ENCODE measurements at places on chromosomes 5 and 9. TPM values are rescaled to one million over a fixed set of nuclear protein-coding genes. Genes with fewer than 3 reads are reported as not detected.
A peak's percentile ranks its signal among the peaks of the same experiment; 100 is the strongest.

Gene SHROOM1
- total RNA-seq: 6.1 TPM

Gene PRR16
- total RNA-seq: 0.42 TPM

Gene ST8SIA4
- total RNA-seq: 2.3 TPM

GRCh38 chr5:136004436-136004835 lies 24.4 kb upstream of the TGFBI start:
- H3K27me3 ChIP-seq: no peaks in the 10 kb centered on the region
- no peak for DNase-seq
- H3K36me3 ChIP-seq: no peaks in the 10 kb centered on the region
- H3K4me3 ChIP-seq: no peak overlapping the region
- H3K27ac ChIP-seq: no peak overlapping the region

- DNase-seq: no peak
- H3K27me3 ChIP-seq: no peaks in the 10 kb centered on the region
These were observed 50.7 kb downstream of the CDKN2A start for GRCh38 chr9:21943464-21943863.

DNA sequence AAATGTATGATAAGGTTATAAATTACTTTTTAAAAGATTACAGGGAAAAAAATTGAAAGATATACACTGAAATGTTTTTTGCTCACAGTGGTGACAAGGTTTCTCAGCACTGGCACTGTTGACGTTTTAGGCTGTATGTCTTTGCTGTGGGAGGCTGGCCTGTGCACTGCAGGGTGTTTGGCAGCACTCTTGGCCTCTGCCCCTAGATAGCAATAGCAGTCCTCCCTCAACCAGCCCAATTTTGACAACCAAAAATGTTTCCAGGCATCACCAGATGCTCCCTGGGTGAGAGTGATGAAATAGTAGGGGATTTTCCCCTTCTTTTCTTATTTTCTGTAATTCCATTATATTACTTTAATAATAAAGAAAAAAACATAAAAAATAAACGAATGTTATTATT lies 3.3 kb downstream of the CD274 start:
- peaks cover 2% of the 10 kb centered on the region for H3K4me1 ChIP-seq
- H3K4me3 ChIP-seq: no peak overlapping the region
- no peaks in the 10 kb centered on the region for H3K36me3 ChIP-seq
- no peak for DNase-seq
- no peak overlapping the region for H3K27ac ChIP-seq

DNA sequence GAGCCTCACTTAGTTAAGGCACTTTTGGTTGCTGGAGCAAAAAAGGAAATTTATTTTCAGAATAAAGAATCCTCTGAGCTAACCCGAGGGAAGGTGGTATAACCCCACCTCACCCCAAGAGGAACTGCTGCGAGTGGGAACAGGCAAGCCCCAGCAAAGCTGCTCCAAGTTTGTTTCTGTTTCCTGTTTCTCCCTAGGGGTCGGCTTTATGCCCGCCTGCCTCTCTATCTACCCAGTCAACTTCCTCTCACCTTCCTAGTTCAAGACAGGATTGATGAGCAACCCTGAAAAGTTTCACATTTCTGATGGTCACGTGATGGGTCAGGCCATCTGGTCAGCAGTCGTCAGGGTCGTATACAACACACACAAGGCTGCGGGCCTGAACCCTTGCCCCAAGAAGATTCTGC lies 31.1 kb downstream of the TRIO start:
- H3K36me3 ChIP-seq: no peaks in the 10 kb centered on the region
- no peak for DNase-seq
- H3K27ac ChIP-seq: no peak overlapping the region
- peaks cover 47% of the 10 kb centered on the region for H3K4me1 ChIP-seq

DNA sequence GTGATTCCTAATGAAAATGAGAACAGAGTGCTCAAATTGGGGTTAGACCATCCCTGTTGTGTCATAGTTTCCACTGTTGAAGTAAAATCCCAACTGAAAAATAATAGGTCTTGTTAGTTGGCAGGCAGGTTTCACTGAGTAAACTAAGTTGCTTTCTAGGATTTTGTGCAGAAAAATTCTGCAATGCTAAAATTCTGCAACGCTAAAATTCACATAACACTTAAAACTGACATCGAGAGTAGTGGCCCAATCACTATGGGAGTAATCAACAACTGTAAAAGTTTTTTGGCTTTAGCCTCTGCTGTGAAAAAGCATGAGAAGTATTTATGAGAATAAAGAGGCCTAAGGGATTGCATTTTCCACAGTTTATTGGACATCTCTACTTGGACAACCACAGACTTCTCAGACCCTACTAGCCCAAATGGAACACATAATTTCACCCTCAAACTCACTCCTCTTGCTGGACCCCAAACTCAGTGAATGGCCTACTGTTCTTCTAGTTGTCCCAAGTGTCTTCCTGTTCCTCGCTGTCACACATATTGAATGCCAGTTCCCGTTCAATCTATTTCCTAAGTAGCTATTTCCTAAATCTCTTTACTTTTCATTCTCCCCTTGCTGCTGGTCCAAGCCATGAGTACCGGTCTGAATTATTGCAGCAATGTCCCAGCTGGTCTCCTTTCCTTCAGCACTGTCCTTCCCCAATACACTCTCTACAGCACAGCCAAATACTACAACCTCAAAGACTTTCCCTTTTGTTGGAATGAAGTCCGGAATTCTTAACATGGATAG lies 355.4 kb downstream of the PDE4D start:
- DNase-seq: no peak
- H3K4me3 ChIP-seq: no peak overlapping the region
- no peaks in the 10 kb centered on the region for H3K4me1 ChIP-seq

- H3K36me3 ChIP-seq: no peaks in the 10 kb centered on the region
- no peak overlapping the region for H3K27ac ChIP-seq
- H3K4me1 ChIP-seq: peaks cover 11% of the 10 kb centered on the region
- no peak for DNase-seq
These were observed 39.7 kb downstream of the PHF2 start for GRCh38 chr9:93616044-93616443.

DNA sequence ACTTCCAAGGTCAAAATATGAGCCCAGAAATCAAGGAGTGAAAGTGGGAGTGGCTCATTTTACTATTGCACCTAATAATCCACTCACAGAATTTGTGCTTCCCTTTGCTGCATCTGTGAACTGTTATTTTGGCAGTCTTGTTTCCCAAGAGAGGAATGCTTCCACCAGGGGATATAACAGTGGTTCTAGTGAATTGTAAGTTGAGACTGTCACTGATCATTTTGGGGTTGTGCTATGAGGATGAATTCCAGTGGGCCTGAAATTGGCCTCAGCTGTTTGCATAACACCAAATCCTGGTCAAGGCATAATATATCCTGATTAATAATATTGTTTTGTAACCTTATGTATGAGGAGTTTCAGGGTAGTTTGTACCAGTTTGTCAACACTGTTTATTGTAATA lies 14.4 kb downstream of the FAM200C start:
- no peaks in the 10 kb centered on the region for H3K36me3 ChIP-seq
- no peak overlapping the region for H3K27ac ChIP-seq
- DNase-seq: no peak
- no peaks in the 10 kb centered on the region for H3K27me3 ChIP-seq
- no peak overlapping the region for H3K4me3 ChIP-seq

DNA sequence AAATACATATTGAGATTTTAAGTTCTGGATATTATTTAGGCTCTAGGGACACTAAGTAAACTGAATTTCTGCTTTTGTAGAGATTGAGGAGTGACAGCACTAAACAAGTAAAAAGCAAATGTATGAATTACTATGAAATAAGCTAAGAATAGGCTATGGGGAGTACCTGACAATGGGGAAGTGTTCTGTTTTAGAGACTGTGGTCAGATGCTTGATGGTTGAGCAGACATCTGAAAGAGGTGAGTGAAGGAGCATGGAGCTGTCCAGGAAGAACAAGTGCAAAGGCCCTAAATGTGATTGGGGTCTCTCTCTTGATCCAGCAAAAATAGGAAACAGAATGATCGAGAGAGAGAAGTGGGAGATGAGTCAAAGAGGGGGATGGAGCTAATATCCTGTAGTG lies 111.7 kb downstream of the JAKMIP2 start:
- DNase-seq: no peak
- peak overlapping the region; percentile 76 for H3K27ac ChIP-seq
- H3K4me3 ChIP-seq: no peak overlapping the region
- no peaks in the 10 kb centered on the region for H3K27me3 ChIP-seq

DNA sequence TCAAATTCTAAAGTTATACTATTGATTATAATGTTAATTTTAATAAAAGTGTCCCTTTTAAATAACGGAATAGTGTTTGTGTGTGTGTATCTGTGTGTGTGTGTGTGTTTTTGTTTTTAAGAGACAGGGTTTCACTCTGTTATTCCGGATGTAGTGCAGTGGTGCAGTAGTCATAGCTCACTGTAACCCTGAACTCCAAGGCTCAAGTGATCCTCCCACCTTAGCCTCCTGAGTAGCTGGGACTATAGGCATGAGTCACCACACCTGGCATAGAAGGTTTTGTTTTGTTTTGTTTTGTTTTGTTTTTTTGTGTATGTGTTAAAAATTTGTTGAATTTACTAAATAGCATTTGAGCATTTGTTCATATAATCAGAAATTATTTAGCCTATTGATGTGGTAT lies 64.6 kb downstream of the YTHDC2 start:
- no peaks in the 10 kb centered on the region for H3K4me1 ChIP-seq
- H3K36me3 ChIP-seq: peaks cover 5% of the 10 kb centered on the region

DNA sequence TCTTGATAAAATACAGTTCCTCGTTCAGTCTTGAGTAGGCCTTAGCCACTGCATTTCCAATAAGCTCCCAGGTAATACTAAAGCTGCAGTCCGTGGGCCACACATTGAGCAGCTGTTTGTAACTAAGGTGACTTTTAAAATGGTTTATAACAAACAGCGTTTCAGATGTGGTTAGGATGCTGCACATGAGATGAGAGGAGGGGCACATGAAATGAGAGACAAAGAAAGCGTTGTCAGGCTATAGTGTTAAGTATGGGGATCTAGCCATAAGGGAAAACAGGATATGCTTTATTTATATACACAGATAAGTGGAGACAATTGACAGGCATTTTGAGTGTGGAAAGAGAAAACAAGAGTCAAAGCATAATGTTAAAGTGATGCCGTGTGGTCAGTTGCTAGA lies 89.9 kb downstream of the PAM start:
- H3K4me3 ChIP-seq: no peak overlapping the region
- no peaks in the 10 kb centered on the region for H3K4me1 ChIP-seq
- no peaks in the 10 kb centered on the region for H3K36me3 ChIP-seq
- H3K27ac ChIP-seq: no peak overlapping the region
- DNase-seq: no peak

GRCh38 chr5:127370631-127371030 lies 80.0 kb downstream of the MEGF10 start:
- H3K4me3 ChIP-seq: no peak overlapping the region
- H3K4me1 ChIP-seq: no peaks in the 10 kb centered on the region
- H3K36me3 ChIP-seq: no peaks in the 10 kb centered on the region
- peaks cover 5% of the 10 kb centered on the region for H3K27me3 ChIP-seq
- H3K27ac ChIP-seq: no peak overlapping the region
- no peak for DNase-seq

DNA sequence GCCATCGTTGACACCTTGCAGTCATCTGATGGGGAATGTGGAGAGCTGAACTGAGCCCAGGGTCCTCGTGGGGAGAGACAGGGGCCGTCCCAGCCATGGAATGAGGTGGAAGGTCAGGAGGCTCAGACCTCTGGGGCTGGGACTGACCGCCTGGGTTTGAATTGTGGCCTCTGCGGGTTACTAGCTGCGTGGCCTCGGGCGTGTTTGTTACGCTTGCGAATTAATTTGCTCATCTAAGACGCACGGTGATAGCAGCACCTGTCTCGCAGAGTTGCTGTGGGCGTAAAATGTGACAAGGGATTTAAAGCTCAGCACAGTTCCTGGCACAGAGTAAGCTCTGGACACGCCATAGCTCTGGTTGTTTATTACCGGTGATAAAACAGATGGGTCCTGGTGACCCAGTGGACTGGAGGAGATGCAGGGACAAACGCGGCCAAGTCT lies 19.4 kb upstream of the DAB2IP start:
- H3K4me3 ChIP-seq: no peak overlapping the region
- H3K4me1 ChIP-seq: peaks cover 11% of the 10 kb centered on the region
- no peaks in the 10 kb centered on the region for H3K36me3 ChIP-seq
- no peak overlapping the region for H3K27ac ChIP-seq
- DNase-seq: no peak

DNA sequence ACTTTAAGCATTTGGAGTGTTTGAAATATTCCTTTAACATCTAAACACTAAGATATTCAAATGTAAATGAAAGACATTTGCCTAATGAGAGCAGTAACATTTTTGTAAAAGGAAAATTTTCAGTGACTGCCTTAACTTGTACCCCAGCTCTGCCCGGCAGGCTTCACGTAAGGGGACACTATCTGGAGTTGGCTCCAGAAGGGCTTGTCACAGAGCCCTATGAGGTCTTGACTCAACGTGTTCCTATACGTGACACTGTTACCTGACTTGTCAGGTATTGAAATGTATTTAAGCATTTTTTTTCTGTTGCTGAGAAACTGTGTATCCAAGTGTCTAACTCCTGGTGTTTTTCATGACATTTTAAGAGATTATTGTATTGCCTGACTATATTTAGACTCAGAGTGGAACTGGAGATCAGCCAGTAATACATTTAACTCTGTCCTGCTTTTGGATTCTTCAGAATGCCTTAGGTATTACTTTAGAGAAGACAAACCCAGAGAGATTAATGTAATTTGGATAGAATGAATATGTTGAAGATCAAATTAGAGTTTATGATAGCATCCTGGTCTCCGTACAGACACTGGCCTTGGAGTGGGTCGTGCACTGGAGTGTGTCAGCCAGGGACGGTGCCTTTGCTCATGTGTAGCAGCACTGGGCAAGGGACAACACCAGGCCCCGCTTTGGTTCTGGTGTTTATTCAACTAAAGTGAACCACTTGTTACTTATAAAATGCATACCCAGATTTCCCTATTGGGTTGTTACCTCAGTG lies 34.6 kb upstream of the PHF2 start:
- no peak overlapping the region for H3K4me3 ChIP-seq
- no peak overlapping the region for H3K27ac ChIP-seq
- no peaks in the 10 kb centered on the region for H3K4me1 ChIP-seq
- no peak for DNase-seq

GRCh38 chr9:36030871-36031270 lies 5.8 kb upstream of the RECK start:
- no peak overlapping the region for H3K4me3 ChIP-seq
- no peaks in the 10 kb centered on the region for H3K4me1 ChIP-seq
- DNase-seq: no peak
- no peak overlapping the region for H3K27ac ChIP-seq
- no peaks in the 10 kb centered on the region for H3K27me3 ChIP-seq
